ENCODE measurements at places on chromosomes 2 and 18.

DNA sequence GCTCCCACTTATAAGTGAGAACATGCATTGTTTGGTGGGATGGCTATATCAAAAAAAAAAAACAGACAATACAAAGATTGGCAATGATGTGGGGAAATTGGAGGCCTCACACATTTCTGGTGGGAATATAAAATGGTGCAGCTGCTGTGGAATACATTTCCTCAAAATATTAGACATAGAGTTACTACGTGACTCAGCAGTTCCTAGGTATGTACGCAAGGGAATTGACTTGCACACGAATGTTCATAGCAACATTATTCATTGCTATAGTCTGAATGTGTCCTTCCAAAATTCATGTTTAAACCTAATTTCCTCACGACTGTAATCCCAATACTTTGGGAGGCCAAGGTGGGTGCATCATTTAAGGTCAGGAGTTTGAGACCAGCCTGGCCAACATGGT, 2.3 kb upstream of the ARHGEF33 start:
- DNase-seq: no peak

GRCh38 chr2:120509991-120510735, 164.2 kb downstream of the INHBB start:
- no peak for DNase-seq

- DNase-seq: no peak
Measured at GRCh38 chr2:15582710-15583357, 8.8 kb upstream of the DDX1 start.

GRCh38 chr2:2763351-2764000, 432.4 kb upstream of the MYT1L start:
- DNase-seq: no peak

GRCh38 chr2:232515639-232516038, 4.5 kb upstream of the PRSS56 start:
- DNase-seq: no peak

Data from left colon (tissue), 2 donors.